NCI-H187 treated with DMSO at 0.1 percent for 48 hours (cell line): ENCODE measurements at places on chromosomes 3 and 15.
A peak's percentile ranks its signal among the peaks of the same experiment; 100 is the strongest.

GRCh38 chr3:141170678-141171295, 60.8 kb upstream of the PXYLP1 start:
- no peak for DNase-seq

DNA sequence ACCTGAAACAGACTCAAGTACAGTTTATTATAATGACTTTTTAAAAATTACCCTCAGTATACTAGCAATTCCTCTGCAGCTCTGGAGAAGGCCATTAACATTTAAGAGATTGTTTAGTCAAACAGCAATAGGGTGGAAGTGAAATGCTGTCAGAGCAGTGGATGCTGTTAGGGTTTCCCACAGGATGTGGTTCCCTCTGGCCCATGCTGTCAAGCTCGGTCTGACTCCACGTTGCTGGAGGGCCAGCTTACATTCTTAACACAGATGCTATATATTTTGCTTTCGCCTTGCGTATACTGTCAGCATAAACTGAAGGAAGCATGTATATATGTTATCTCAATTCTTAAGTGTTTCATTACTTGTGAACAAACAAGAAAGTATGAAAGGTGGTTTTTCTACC, 231.1 kb upstream of the COL8A1 start:
- no peak for DNase-seq

DNA sequence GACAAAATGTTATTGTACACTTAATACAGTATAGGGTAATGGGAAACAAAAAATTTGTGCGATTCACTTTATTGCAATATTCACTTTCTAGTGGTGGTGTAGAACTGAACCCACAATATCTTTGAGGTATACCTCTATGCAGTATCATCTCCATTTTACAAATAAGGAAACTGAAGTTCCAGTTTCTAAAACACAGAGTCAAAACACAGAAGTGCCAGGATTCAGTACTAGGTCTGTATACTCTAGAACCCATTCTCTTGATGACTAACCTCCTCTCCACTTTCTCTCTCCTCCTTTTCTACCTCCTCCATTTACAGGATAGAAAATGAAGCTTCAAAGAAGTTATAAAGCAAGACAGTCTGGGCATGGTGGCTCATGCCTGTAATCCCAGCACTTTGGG, 62.2 kb downstream of the MB21D2 start:
- DNase-seq: no peak

- DNase-seq: no peak
These were observed 53.2 kb downstream of the ACAD9 start for GRCh38 chr3:128932516-128933212.

DNA sequence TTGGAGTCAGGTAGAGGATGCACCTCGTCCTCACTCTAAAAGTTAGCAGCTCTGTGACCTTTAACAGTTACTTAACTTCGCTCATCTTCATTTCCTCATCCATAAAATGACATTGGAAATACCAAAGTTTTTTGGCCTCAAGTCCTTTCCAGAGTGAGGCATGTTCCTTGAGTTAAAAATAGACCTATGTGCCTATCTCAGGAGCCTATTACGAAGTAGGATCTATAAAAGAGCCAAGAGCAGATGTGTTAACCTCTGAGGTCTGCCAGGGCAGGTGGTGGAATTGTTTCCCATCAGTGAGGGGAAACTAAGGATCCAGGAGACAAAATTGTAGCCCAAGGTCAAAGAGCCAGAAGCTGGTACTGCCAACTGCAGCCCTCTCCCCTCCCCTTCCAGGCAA, 120.4 kb upstream of the EIF1B start:
- no peak for DNase-seq

GRCh38 chr3:44208568-44208967, 33.1 kb upstream of the TOPAZ1 start:
- no peak for DNase-seq

GRCh38 chr3:53238051-53238850, 17.6 kb downstream of the TKT start:
- DNase-seq: no peak

GRCh38 chr3:193744048-193744821, 151.2 kb downstream of the OPA1 start:
- DNase-seq: peak; percentile 80

- no peak for DNase-seq
These were observed 22.5 kb upstream of the TSC22D2 start for GRCh38 chr3:150385296-150386242.

DNA sequence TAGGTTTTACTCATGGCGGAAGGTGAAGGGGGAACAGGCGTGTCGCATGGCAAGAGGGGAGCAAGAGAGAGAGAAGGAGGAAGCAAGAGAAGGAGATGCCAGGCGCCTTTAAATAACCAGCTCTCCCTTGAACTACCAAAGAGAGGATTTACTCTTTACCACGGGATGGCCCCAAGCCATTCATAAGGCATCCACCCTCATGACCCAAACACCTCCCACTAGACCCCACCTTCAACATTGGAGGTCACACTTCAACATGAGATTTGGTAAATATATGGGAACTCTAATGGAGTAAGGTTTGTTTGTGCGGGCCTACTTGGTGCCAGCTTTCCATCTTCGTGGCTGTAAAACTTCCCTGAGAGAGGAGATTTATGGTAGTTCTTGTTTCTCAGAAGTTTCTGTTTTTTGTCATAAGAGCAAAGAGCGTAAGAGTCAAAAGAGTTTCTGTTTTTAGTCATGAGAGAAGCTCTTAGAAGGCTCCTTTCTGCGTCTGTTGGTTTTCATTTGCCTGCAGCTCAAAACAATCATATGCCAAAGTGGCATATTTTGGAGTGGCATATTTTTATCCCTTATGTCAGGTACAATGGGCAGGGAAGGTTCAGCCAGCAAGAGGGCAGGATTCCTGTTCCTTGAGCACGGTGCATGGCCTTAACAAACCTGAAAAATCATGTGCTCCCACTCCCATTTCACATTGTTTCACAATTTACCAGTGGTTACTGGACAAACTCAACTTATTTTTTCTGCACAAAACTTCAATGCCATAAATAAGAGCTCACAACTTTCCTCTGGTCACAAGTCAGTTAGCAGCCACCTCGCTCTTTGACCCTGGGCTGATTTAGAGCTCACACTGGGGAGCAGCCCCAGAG, 12.5 kb downstream of the PML start:
- DNase-seq: no peak

- no peak for DNase-seq
These were observed 2.5 kb downstream of the RORA start for GRCh38 chr15:61226361-61227256.

DNA sequence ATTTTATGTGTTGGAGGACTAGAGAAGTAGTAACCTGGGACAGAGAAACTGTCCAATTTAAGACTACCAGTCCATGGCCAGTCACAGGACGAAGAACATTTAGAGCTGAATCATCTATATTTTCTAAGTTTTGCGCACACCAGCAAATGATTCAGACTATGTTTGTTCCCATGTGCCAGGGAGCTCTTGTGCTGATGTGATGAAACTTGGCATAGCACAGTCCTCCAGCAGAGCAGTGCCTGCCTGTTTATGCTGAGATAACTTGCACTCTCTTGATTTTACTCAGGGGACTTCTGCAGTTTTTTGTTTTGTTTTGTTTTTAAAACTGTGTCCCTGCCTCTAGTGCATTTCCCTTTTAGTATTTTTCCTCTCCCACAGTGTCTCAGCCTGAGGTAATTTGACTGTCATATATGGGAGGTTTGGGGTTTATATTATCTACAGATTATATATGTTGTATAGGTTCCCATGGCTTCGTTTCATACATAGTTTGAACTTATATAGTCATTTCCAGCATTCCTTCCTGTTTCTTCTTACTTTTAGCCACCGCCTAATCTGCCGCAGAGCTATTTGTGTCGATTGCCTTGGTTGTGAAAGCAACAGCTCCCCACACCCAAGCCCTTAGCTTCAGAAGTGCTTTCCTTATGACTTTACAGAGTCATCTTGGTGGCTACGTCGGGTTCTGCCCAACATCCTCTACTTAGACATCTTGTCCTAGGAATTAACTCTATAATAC, 45.5 kb downstream of the PPM1L start:
- no peak for DNase-seq

- no peak for DNase-seq
These were observed 154.1 kb downstream of the WNT5A start for GRCh38 chr3:55333046-55333445.

- no peak for DNase-seq
These were observed 360.7 kb downstream of the NSUN3 start for GRCh38 chr3:94423578-94423977.

GRCh38 chr3:86954226-86954625, 36.7 kb downstream of the VGLL3 start:
- DNase-seq: peak; percentile 54

DNA sequence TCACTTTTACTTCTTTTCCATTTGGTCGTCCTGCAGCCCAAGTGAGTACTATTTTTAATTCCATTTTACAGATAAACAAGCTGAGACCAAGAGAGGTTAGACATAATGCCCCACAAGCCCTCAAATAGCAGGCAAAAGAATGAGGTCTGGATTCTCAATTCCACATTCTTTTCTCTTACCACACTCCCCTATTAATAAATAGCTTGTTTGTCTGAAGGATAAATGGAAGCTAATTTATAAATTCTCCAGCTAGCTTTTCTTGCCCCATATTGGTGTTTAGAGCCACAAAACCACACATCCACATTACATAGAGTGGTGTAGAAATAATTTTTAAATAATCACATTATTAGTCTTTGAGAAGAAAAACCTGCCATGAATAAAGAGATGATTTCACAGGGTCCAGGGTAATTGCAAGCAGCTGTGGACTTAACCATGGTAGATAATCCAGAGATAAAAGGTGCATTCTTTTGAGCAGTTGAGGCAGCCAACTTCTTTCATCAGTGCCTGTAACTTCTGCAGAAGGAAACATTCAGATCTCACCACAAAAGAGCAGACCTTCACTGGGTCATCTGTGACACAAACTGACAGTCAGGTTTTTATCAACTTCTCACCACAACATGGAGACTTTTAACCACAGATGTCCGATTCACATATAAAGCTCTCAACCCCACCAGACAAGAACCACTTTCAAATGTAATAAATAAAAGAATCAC, 313.4 kb upstream of the STT3B start:
- DNase-seq: no peak

DNA sequence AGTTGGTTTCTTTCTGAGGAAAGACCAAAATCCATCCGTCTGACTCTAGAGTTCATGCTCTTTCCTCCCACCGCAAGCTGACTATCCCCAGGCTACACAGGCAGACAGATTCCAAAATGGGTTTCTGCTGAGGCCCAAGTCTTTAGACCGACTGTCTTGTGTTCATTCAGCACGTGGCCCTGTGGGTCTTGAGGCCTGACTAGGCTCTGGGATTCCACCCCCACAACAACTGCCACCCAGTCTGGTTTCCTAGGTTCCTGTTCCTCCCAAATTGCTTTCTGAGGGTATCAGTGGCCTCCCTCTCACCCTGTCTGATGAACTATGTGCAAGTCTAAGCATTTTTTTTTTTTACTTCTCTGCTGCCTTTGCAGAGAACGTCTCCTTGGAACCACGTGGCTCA, 67.7 kb downstream of the CYP19A1 start:
- no peak for DNase-seq

DNA sequence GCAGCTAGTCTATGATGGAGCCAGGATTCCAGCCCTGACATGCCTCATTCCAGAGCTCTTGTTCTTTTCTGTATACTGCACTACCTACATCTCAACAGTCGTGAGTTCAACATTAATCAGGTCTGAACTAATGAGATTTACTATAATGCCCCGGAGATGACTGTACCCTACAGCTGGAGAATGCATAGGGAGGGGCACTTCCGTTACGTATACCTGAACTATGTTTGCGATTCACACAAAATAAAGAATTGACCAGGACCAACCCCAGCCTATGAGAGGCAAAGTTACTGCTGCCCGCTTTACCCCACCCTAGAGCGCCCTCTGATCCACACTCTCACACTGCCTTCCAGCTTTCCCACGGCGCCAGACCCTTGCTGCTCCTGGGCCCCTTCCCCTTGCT, 97.0 kb downstream of the IGF2BP2 start:
- no peak for DNase-seq

DNA sequence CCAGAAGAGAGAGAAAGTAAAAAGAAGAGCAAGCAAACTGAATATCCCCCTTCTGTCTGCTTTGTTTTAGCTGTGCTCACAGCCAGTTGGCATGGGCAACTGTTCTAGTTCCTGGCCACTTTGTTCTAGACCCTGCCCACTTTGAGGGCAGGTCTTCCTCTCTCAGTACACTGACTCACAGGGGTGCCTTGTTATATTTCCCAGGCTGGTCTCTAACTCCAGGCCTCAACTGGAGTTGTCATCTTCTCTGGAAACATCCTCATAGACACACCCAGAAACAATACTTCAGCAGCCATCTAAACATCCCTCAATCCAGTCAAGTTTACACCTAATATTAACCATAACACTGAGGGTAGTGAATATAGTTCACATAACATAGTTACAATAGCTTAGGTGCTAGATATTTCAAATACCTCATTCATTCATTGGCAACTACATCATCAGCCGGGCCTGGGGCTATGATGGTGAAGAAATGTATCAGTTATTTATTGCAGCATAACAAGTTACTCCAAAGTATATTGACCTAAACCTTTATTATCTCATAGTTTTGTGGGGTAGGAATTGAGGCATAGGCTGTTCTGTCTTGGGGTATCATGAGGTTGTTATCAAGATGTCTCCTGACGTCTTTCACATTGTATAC, 106.0 kb downstream of the UBE2E2 start:
- DNase-seq: no peak

GRCh38 chr3:12301513-12301912, 12.6 kb downstream of the PPARG start:
- no peak for DNase-seq

- DNase-seq: no peak
These were observed 349.6 kb downstream of the ZIC1 start for GRCh38 chr3:147758771-147759170.

- peak; percentile 45 for DNase-seq
These were observed 86.6 kb downstream of the CHRD start for GRCh38 chr3:184466413-184466960.

- no peak for DNase-seq
These were observed 38.3 kb downstream of the CX3CR1 start for GRCh38 chr3:39241561-39241960.

DNA sequence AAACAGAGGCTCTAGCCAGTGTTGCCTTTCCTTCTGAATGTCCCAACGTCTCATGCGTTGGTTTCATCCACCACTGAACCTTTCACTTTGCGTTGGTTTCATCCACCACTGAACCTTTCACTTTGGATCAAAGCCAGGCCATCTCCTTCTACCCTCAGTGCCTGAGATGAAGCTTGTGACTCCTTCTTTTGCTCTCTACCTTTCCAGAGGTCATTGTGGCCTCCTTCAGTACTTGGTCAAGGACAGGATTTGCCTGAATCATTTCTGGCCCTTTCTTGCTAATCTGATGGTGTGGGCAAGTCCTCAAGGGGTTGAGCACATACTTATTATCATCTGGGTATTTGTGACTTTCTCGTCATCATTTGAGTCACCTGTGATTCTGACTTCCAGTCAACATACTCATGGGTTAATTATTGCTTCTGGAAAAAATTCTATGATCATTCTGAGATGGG, 50.0 kb downstream of the SELENOT start:
- no peak for DNase-seq
